Suppressor macrophage treated with lipopolysaccharide for 4 hours (primary cell): ENCODE measurements at places on chromosomes 5 and 9.

- DNase-seq, result no peak
Observed at GRCh38 chr9:93258818-93259489, 75.0 kb downstream of the WNK2 start.

GRCh38 chr5:37889612-37890317, 49.9 kb upstream of the GDNF start:
- DNase-seq, result no peak

DNA sequence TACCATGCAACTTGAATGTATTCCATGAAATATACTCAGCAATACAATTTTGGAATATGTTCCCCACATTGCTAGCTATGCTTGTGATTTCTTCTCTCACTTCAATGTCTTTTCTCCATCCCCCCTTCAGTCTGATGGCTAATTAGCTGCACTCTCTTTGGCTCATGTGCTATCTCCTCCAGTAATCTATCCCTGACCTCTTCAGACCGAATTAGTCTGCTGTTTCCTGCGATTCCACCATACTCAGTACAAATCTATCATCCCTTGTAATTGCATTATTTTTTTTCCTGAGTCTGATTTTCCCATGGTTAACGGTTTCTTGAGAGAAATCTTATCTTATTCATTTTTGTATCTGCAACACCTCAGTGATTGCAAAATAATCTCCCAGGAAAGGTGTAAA, 360.7 kb upstream of the CDH10 start:
- no peak for DNase-seq

- DNase-seq, result no peak
Observed at GRCh38 chr5:930866-931265, 38.2 kb downstream of the TRIP13 start.

DNA sequence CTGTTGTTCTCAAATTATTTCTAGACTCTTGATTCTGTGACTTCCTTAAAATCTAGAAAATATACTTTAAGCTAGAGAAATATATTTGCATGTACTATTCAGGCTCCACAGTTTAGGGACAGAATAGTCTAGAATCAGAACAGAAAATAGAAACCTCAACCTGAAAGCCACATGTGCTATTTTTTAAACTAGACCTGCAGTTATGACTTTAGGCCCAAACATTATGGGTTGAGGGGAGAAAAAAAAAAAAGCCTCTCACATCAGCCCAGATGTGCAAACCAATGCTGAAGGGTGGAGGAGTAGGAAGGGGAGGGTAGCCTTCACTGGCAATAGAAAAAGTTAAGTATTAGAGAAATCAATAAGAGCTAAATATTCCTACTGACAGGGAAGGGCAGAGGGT, 35.7 kb downstream of the ELL2 start:
- DNase-seq, result no peak
